ENCODE measurements at places on chromosomes 7 and 10.

GRCh38 chr10:8758029-8758428, 703.5 kb downstream of the GATA3 start:
- no peak for DNase-seq

- peak; percentile 28 for DNase-seq
These were observed 105.5 kb upstream of the CSTF2T start for GRCh38 chr10:51804866-51805265.

- no peak for DNase-seq
These were observed at the start of gene INSYN2A for GRCh38 chr10:127196282-127197153. Gene INSYN2A (minus strand): TSS chr10:127196591. CDS start chr10:127176395, 20,196 bp downstream.

GRCh38 chr7:36284456-36285090, 105.1 kb upstream of the ANLN start:
- DNase-seq, result no peak

DNA sequence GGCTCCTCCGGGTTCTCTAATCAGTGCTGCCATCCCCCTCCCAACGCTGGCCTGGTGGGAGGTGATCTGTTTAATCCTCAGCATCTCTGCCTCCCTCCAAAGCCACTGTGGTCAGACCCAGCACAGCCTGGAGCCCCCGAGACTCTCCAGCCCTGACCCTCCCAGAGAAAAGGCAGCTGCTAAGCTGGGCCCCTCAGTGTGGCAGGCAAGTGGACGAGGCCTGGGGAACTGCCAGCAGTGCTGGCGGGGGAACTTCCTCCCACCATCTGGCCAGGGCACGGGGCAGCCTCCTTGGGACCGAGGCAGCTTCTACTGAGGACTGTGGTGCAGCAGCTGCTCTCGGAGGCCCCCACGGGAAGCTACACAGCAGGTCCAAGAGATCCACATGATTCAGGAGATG, 51.1 kb downstream of the DPYSL4 start:
- DNase-seq, result no peak

GRCh38 chr7:30226614-30227268, 57.7 kb upstream of the ZNRF2 start:
- DNase-seq, result no peak

DNA sequence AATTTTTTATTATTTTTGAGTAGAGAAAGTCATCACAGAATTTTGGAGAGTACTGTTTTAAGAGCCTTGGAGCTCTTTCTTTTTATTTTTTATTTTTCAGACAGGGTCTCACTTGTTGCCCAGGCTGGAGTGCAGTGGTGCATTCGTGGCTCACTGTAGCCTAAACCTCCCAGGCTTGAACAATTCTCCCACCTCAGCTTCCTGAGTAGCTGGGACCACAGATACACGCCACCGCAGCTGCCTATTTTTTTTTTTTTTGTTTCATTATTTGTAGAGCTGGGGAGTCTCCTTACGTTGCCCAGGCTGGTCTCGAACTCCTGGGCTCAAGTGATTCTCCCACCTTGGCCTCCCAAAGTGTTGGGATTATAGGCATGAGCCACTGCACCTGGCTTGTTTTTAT, 10.6 kb downstream of the CPA4 start:
- DNase-seq, result no peak

DNA sequence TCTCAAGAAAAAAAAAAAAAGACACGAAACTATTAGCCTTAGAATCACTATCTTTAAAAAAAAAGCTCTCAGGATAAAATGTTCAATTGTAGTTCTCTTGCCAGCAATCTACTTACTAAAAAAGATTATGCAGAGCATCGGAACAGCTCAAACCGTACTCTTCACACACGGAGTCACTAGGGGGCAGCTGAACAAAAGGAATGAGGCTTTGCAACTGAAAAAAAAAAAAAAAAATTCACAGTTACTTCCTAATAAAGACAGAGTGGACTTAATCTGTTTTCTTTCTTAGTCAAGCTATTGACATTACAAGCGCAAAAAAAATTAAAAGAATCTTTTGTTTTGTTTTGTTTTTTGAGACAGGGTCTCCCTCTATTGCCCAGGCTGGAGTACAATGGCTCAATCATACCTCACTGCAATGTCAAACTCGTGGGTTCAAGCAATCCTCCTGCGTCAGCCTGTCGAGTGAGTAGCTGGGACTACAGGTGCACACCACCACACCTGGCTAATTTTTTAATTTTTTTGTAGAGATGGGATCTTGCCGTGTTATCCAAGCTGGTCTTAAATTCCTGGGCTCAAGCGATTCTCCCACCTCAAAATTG, 11.5 kb downstream of the PMS2 start:
- DNase-seq, result peak; percentile 32

DNA sequence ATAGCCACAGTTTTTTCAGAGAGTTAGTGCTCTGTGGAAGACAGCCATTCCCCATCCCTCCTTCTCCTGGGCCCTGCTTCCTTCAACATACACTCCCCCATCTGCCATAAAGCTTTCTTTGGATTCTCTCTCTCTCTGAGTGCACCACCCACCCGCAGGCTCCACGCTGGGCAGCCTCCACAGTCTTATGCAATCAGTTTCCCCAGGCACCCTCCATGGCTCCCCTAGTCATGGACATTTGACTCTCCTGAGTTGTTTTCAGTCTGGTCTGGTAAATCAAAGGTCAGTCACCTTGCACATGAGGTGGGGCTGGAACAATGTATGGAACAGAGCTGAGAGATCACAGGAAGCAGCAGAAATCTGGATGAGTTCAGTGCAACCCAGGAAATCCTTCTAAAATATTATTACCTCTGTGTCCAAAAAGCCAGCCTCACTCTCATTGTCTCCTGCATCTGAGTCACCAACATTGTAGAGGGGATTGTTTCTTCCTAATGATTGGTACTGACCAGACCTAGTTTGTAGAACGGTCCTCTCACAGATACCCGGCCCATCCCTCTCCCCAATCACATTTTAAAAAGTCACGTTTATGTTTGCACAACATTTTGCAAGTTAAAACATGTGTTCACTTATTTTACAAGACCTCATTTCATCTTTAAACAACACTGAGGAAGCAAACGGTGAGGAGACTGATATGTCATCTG, 70.1 kb downstream of the CYCS start:
- no peak for DNase-seq

DNA sequence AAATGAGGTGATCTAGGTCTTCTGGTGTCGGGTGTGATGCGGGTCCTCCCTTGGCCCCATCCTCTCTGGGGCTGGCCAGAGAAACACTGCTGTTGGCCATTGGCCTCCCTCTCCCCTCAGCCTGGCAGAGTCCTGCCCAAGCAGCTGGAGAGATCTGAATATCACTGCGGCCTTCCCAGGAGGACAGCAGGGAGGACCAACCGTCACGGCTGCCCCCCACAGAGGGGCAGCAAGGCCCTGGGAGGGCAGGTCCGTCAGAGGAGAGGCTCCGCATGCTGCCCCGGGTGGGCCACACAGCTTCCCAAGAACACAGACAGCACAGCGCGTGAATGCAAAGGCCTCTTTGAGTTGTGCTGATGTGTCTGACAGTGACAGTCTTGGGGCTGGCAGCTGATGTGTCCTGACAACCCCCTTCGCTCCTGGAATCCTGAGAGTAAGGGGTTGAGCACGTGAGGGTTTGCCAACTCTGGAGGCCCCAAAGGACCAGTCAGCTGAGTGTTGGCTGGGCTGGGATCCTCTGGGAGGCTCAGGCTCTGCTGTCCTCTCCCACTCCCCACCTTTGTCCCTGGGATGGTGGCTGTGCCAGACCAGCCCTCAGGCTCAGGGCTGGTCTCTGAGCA, 132.5 kb upstream of the UNC5B start:
- no peak for DNase-seq

- DNase-seq, result no peak
These were observed 8.1 kb downstream of the DDC start for GRCh38 chr7:50557099-50557498.

DNA sequence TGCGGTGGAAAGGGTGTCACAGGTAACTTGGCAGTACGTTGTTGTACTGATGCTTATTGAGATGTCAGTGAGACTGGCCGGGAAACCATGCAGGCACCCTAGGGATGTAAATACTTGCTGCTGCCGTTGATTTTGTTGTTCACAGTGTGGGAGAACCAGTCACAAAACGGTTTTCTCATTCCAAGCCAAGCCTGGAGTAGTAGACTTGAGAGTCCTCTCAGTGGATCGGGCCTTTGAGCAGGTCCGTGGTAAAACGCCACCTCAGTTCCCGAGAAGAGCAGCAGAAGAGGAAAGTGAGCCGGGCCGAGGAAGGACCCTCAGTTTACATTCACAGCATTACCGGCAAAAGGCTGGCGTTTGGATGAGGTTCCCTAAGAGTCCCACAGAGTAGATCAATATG, 1.1 kb downstream of the JAKMIP3 start:
- DNase-seq, result no peak

DNA sequence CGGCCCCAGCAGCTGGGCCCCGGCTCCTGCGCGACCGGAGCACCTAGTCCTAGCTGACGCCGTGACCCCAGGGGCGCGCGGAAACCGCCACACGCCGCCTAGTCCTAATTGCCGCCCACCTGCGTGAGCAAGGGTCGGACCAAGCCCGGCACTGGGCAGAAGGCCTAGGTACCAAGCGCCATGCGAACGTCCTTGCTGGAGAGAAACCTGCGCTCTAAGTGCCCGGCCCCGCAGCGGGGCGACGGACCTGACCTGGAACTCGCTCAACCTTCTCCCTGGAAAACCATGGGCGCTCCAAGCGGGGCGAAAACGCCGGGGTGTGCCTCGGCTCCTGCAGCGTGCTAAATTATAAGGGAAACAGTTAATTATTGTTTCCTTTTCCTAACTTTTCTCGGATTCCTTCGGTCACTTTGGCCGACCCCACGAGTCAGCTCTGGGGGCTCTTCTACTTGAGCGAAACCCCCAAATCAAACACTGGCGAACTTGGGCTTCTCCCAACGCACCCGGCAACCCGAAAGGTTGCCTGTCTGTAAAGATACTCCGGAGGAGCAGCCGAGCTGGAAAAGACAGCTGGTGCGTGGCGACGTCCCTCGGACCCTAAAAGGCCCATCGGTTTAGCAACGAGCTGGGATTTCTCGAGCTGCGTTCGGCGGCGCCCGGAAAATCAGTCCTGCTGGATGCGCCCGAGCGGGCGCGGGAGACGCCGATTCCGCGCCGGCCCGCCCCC, 5.3 kb upstream of the EBF3 start:
- DNase-seq, result no peak

- no peak for DNase-seq
These were observed 241.9 kb downstream of the FOXP2 start for GRCh38 chr7:114656466-114656865.

DNA sequence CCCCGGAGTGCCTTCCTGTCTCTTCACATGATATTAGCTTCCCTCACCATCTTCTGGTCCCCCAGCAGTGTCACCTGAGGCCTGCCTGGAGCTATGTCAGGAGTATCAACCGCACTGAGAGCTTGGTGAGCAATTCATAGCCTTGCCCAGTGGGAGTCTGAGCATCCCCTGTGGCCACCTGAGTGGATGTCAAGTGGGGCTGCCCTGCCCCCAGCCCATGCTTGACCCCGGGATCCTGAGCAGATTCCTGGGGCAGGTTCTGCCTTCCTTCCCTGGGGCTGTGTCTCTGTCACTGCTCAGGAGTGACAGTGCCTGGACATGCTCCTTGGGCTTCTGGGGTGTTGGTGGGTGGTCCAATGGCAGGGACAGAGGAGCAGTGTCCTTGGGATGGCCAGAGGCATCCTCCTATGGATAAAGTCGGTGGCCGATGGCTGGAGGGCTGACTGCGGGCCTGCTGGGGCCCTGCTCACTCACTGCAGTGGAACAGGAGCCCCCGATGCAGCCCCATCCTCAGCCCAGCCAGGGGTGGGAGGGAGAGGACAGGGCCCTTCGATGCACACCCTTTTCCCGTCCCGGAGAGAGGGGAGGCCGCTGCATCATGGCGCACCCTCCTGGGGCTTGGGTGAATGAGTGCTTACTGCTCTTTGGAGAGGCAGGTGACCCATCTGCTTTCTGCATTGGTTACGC, 95.7 kb downstream of the BMS1 start:
- DNase-seq, result no peak

DNA sequence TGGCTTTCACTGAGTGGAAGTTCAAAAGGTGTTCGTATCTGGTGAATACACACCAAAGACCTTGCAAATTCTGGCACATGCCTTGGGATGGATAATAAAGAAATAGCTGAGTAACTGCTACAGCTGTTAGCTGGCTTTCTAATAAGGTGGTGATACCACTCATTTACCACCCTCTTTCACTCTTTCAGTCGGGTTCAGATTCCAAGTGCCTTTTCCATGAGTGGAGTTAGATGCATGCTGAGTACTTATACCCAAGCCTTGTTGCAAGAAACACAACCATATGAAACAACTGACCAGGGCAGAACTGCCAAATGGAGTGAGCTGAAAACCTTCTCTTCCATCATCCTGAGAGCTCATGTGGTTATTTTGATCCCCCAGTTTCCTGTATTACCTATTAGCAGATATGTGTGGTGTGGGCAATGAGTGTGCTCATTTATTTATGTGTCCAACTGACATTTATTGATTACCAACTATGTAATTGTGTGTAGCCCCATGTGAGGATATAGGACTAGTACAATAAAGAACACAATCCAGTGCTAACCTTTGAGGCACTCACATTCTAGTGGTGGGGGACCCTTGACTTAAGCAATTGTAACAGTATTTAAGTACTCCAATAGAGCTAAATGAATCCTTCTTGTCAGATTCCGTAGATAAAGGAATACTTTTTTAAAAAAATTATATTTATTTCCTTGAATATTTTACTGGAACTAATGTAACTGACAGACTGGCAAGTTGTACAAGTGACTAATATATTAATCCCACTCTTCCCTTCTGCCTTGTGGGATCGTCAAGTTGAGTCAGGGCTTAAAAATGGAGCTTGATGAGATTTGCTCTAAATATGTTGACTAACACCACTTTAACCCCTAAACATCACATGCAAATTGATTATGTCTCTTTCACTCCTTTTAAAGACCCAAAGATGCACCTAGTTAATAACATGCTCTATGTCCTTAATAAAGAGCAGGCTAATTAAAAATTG, 124.7 kb downstream of the ARID5B start:
- no peak for DNase-seq

DNA sequence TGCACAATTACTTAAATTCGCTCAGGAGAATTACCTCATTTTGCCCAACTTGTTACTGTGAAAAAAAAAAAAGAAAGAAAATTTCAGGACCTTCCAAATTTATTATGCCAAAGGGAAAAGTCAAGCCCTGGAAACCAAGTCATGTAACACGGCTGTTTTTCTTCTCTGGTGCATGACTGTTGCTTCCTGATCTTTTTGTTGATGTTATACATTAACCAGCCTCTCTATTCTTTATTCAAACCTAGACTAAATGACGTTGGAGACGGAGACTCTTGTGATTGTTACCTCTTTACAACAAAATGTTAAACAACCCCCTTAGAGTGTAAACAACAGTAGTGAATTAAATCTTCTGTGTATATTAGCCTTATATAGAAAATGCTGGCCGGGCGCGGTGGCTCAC, 16.1 kb upstream of the ZC3HAV1 start:
- no peak for DNase-seq

DNA sequence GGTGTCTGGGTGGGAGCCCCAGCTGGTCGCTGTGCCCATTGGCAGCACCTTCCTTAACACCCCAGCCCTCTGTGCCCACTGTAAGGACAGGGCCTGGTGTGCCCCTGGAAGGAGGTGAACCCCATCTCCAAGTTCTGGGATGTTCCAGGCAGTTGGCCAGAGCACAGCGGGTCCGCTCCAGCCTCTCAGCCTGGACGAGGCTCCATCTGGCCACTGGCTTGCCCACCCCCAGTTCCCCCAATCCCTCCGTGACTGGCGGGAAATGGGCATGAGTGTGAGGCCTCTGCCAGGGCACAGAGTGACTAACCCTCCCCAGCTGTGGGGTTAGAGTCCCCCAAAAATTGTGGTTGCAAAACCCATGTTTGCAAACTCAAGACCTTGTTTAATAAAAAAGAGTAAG, 15.6 kb downstream of the GRIFIN start:
- no peak for DNase-seq

Data from fibroblast of skin of left quadriceps (primary cell).